ENCODE measurements at places on chromosomes 6 and 20.
A peak's percentile ranks its signal among the peaks of the same experiment; 100 is the strongest.

- no peak for DNase-seq
Observed at GRCh38 chr6:88920774-88921733, 42.4 kb downstream of the RNGTT start.

DNA sequence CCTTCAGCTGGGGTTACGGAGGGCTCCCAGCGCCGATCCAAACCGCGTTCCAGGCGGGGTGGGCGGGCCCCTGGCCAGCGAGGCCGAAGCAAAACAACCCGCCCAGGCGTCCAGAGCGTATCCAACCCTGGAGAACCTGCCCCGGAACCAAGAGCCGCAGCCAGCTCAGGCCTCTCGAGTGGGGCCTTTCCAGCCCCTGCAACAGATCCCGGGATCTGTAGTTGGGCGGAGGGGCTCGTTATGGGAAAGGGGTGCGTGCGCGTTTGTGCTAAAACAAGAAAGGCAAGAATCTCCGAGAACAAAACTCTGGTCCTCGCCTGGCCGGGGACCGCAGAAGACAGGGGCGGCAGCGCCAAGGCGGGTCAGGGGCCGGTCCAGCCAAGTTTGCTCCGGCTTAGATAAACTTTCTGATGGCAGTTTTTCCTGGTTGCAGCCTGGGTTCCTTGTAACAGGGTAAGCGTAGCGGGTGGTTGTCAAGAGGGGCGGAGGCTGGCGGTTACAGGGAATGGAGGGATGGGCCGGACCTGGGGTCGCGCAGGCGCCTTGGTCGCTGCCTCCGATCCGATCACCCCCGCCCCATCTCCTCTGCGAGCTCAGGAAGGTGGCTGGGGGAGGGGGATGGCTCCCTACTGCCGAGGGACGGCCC is 448 bp upstream of the RIN2 start:
- DNase-seq = no peak

DNA sequence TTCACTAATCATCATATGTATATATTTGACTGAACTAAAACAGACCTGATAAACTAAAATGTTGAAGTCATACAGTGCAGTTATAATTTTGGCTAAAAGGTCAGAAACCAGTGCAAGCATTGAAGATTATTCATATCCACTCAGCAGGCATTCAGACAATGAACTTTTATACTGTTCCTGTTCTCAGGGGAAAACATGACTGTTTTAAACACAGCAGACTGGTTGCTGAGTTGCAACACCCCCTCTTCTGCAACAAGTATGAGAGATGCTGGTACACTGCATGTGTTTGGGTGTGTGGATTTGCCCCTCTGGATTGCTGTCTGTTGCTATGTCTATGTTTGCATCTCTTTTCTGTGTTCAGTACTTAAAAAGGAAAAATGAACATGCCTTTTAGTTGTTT is 206.8 kb downstream of the EYA4 start:
- no peak for DNase-seq

DNA sequence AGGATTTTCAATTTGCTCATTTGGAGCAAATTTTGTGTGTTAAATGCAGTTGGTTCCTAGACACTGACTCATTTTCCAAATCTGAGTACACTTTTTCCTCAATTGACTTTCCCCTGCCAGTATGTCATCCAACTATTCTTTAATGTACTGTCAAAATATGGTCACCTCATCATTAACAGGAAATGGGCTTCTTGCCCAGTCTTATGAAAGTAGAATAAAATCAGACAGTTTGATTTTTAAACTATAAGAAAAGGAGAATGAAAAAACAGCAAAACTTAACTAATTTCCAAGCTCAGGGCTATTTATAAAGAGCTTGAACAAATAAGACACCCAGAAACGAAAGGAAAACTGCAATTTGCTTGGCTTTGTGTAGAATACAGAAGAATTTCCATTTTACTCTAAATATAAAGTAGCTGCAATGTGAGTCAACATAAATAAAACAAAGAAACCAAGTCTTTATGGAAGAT is 43.7 kb upstream of the RAB23 start:
- DNase-seq = no peak

DNA sequence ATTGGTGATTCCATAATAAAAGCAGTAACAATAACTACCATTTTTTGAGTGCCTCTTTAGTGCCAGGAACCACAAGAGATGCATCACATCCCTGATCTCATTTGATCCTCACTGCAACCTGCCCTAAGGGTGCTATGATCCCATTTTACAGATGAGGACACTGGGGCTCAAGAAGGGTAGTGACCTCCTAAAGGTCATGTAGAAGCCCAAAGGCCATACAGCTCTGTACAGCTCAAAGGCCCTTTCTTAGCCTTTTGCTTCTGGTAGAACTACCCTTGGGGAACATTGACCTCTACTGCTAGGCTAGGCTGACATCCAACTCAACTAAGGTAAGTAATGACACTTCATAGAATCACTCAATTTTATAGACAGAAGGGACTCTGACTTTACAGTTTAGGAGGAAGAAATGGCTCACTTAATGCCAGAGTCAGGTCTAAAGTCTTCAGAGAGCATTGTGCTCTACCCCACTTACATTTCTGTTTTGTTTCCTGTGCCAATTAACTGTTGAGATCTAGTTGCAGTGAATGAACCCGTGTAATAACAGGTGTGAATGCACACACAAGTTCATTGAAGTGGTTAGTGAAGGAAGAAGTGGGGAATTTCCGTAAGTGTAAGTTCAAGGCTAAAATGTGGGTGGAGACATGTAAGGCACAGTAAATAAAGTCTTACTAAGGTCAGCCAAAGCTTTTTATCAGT is 10.7 kb downstream of the SLC9A8 start:
- DNase-seq = no peak

- DNase-seq = no peak
Observed at GRCh38 chr6:79413562-79414002, 123.6 kb downstream of the LCA5 start.

GRCh38 chr20:33009214-33010132 is 2.0 kb downstream of the BPIFB2 start:
- DNase-seq = no peak

DNA sequence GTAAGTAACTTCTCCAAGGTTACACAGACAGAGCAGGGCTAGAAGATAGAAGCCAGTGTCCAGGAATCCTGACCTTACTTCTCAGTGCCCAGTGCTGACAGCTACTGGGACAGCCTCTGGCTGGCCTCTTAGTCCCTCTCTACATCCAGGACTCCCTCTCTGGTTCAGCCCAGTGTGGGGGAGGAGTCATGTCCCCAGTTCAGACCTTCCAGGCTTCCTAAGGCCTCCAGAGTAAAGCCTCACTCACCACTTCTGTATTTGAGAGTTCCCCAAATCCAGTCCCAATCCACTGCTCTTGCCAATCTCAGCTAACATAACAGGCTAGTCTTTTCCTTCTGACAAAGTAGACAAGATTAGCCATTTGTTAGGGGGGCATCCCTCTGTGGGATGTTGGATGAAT is 36.9 kb upstream of the EPB41L1 start:
- no peak for DNase-seq

DNA sequence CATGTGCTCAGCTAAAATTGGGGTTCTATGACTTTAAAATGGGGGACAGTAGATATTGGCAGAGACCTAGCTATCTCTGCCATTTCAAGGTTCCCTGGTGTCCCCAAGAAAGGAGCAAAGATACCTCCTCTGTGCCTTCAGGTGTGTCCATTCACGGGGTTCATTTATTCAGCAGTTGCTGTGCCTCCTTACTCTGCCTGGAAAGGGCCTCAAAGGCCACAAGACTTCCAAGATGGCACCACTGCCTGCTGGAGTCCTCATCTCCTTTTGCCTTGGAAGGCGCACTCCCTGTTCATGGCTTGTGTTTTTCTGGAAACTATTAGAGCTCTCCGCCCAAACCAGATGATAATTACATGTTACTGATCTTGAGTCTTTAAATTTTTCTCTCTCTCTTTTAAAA is 3.9 kb upstream of the ZBP1 start:
- DNase-seq = no peak

DNA sequence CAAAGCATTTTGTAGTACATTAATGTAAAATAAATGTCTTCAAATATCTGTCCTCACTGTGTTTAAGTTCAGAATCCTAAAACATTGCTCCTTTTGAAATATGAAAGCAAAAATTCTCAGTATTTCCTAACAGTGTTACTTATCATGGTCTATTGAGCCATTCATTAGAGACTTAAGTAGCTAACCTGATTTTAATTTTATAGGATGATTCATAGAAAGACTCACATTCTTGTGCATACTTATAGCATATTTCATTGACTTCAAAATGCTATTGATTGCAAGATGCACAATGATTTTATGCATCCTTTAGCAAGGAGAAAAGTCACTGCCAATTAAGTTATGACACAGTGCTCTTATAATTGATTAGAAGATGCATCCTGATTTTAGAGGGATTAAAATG is 85.7 kb downstream of the HIVEP1 start:
- no peak for DNase-seq

DNA sequence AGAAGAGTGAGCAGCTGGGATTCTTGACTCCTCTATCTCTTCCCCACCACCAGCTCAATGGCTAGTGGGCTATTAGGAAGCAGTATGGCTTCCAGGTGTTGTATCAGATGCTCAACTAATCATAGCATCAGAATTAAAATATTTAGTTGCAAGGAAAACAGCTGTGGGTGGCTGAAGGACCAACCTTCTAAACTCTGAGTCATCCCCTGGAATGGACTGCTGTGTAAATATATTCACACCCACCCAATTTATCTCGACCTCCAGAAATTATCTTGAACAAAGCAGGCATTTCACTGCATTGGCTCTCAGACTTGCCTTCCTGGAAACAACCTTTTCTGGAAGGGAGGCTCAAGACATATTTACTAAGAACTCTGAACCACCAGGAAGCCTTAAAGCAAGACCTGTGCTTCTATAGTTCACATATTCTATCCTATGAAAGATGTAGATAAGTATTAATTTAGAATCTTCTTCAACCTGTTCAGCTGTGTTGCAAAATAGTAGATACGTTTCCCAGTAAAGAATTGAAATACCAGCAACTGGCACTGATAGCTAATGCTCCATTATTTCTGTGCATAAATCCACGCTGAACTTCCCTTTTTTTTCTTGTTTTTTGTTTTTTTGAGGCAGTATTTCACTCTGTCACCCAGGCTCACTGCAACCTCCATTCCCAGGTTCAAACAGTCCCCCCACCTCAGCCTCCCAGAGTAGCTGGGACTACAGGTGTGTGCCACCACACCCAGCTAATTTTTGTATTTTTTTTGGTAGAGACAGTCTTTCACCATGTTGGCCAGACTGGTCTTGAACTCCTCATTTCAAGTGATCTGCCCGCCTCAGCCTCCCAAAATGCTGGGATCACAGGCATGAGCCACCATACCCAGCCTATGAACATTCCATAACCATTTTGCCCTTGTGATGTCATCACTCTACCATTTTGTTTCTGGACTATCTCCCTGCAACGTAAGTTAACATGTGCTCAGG is 56.9 kb upstream of the CD2AP start:
- DNase-seq = no peak

GRCh38 chr20:62159839-62160238 is 16.3 kb downstream of the SS18L1 start:
- peak; percentile 76 for DNase-seq

- DNase-seq = no peak
Observed at GRCh38 chr20:49664612-49665313, 48.9 kb downstream of the B4GALT5 start.
